ENCODE measurements at places on chromosomes 4 and X. TPM values are rescaled to one million over a fixed set of nuclear protein-coding genes. Genes with fewer than 3 reads are reported as not detected.

Gene XKRX
- 8.8 TPM for polyA plus RNA-seq

Gene MAPK10
- 18.9 TPM for polyA plus RNA-seq

Gene CLDN22
- not detected for polyA plus RNA-seq

Gene SSX2
- not detected for polyA plus RNA-seq

Gene TAF7L
- 0.18 TPM for polyA plus RNA-seq

Gene ACE2
- 428 TPM for polyA plus RNA-seq

Gene MAGEC2
- polyA plus RNA-seq, result not detected

Gene GRID2
- 0.57 TPM for polyA plus RNA-seq

Gene GLRA3
- polyA plus RNA-seq, result 1.0 TPM

Gene FAM9C
- polyA plus RNA-seq, result 0.12 TPM

Gene CSN1S1
- not detected for polyA plus RNA-seq

Gene ADH1A
- polyA plus RNA-seq, result 1.3 TPM

Gene CFAP99
- 0.09 TPM for polyA plus RNA-seq

Gene CFI
- 244 TPM for polyA plus RNA-seq

Gene ABLIM2
- 5.9 TPM for polyA plus RNA-seq

Gene GABRQ
- 0.40 TPM for polyA plus RNA-seq

Gene CT45A9
- not detected for polyA plus RNA-seq
